ENCODE measurements at places on chromosomes 6 and 20.
A peak's percentile ranks its signal among the peaks of the same experiment; 100 is the strongest.

GRCh38 chr6:161922631-161923119 lies 648.8 kb upstream of the AGPAT4 start:
- DNase-seq, result no peak

DNA sequence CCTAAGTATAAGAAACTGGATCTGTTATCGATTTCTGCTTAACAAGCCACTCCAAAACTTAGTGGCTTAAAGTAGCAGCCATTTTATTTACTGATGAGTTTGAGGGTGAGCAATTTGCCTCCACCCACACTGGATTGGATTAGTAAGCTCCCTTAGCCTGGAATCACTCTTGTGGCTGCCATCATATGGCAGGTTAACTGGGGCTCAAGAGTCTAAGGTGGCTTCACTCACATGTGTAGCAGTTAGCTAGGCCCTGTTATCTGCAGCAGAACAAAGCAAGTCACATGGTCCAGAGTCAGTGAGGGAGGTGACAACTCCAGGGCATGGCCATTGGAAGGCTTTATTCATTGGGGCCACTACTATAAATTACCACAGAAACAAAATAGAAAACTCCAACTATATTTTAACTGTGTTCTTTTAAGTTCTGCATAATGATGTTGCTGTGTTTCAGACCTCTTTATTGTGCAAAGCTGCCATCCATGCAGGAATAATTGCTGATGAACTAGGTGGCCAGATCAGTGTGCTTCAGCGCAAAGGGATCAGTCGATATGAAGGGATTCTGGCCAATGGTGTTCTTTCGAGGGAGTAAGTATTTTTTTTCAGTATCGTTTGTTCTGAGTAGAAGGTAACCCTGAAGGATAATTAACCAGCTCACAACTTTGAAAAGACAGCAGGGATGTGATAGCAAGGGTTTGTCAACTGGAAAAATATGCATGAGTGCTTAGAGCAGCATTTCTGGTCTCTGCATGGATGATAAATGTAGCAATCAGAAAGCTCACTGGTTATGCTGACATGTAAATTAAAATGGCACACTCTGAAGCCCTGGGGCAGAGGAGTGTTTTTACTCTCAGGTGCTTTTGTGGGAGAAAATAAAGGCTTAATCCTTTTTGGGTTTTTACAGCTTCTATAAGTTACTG lies 49.6 kb downstream of the DCBLD1 start:
- no peak for DNase-seq

- peak; percentile 54 for DNase-seq
These were observed 223.0 kb downstream of the QKI start for GRCh38 chr6:163637524-163637923.

GRCh38 chr6:53043581-53043980 lies 21.6 kb upstream of the FBXO9 start:
- DNase-seq, result no peak

DNA sequence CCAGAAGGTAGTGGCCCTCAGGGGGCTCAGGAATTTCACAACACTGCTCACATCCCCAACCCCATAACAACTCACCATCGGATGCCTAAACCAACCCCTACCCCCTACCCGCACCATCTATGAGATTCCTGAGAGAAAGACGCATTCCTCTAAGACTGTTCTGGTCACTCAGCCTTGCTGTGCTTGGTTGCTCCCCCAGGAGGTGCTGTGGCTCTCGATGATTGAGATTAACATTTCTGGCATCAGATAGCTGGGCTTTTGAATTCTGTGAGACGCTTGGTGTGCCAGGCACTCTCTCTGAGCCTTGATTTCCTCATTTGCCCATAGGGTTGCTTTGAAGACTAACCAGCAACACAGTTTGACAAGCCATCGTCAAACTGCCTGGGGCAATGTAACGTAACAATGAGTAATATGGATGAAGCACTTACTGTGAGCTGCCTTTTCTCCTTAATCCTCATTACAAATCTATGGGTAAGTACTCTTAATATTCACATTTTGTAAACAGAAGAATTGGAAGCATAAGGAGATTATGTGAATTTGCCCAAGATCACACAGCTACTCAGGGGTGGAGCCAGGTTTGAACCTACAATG lies 978 bp downstream of the WFDC6 start:
- DNase-seq, result no peak

DNA sequence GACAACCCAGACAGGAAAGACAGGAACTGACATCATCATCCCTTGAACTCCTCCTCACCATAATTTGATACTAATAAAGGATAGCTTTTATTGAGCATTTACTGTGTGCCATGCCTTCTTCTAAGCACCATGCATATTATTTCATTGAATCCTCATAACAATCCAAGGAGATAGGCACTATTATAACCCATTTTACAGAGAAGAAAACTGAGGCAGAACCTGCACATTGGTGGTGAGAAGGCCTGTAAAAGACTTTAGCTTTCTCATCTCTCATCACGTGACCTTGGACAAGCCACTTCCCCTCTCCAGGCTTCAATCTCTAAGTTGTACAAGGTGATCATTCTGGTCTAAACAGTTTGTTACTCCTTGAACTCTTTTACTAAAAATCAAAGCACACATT lies 34.5 kb upstream of the PREX1 start:
- DNase-seq, result no peak

DNA sequence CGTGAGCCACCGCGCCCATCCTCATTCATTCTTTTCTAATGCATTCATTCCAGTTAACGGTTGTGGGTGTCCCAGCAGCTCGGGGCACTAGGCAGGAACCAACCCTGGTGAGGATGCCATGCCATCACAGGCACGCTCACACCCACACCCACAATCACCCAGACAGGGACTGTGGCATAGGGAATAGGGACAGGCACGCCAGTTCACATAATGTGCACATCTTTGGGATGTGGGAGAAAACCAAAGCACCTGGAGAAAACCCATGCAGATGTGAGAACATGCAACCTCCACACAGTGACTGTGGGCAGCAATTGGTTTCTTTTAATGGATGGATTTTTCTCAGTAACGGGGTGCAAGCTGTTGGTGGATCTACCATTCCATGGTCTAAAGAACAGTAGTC lies 64.3 kb downstream of the IRF4 start:
- no peak for DNase-seq

DNA sequence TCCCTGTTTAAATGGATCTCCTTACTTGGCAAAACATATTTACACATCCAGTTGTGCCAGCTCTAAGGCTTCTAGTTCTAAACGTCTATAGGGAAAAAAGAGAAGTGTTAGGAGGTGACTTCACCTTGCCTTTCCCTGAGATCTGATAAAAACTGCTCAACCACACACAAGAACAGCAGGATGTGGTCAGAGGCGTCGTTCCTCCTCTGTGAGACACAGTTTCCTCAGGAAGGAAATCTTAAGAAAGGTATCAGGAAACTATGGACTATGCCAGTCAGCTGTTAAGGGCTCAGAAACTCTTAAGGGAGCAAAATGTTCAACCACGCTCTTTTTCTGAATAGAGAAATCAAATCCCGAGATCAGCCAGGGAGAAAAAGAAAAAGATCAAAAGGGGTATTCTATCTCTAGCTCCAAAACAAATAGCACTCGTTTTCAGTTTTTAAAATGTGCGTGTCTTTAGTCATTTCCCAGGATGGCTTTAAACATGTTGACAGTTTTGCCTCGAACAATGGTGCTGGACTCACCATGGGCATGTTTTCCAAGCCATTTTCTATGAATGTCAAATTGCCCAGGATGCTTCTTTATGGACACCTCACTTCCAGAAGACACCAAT lies 154.5 kb downstream of the HACE1 start:
- DNase-seq, result no peak

- no peak for DNase-seq
These were observed 1.6 kb downstream of the TBC1D20 start for GRCh38 chr20:460707-461106.

- no peak for DNase-seq
These were observed 197.2 kb upstream of the THEMIS start for GRCh38 chr6:128098000-128098581.

- no peak for DNase-seq
These were observed 161.7 kb downstream of the ERMARD start for GRCh38 chr6:169913096-169913638.
